ENCODE measurements at places on chromosomes 7 and 10. TPM values are rescaled to one million over a fixed set of nuclear protein-coding genes. Genes with fewer than 3 reads are reported as not detected.

GRCh38 chr10:12846718-12847117 lies 154.8 kb downstream of the CCDC3 start:
- no peak for ATAC-seq

DNA sequence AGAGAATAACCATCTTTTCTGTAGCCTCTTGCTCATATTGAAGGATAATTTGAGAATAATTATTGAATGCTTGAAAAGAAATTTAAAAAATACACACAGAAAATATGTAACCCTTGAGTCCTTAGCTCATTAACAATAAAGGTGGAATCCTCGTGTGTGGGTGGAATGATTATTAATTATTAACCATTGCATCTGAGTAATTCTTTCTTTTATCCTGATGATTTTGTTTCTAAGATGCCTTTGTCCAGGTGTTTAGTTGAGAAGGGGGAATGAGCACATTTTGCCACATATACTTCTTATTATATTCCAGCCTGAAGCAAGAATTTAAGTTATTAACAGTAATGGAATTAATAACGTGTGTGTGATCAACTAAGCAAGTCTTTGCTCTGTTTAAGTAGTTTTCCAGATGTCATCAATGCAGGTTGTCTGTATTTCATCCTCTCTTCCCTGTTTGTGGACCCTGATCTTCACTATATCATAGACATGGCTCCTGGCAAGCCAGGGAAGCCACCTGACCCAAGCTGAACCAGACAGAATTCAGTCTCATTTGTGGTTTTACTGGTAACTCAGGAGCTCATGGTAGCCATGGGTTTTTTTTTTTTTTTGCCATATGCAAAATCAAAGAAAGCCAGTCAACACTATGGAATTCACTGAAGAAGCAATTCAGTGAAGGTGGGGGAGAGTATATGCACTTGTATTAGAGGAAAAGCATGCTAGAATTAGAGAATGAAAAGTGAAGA lies 144.3 kb downstream of the KIF20B start:
- no peak for ATAC-seq

DNA sequence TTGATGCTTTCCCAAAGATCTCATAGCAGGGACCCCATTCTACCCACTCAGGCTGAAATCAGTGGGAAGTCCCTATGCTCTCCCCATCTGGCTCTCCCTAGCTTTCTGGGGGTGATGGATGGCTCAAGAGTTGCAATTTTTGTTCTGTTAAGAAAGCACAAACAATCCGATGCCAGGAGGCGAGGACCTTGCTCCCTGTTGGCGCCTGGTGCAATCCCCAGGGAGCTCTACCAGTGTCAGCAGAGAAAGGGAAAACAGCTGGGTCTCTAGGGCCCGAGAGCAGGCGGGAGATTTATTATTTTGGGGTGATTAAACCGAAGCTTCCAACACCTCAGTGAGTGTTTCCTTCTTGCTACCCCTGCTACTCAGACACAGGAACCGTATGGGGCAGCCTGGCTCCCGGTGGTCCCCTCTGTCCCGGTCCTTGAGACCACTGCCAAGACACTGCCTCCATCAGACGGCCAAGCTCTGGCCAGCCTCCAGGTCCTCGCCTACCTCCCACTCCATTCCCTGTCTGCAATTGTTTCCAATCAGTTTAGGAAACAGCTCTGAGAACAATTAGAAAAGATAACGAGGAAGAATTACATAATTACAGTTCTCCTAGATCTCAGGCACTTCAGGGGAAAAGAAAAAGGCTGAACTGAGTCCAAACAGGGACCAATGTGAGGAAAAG lies 147.9 kb downstream of the PLXNA4 start:
- ATAC-seq = no peak

- ATAC-seq = no peak
Measured at GRCh38 chr7:29642494-29643155, 79.0 kb downstream of the PRR15 start.

GRCh38 chr7:69765879-69766278 lies 167.6 kb downstream of the AUTS2 start:
- ATAC-seq = no peak

DNA sequence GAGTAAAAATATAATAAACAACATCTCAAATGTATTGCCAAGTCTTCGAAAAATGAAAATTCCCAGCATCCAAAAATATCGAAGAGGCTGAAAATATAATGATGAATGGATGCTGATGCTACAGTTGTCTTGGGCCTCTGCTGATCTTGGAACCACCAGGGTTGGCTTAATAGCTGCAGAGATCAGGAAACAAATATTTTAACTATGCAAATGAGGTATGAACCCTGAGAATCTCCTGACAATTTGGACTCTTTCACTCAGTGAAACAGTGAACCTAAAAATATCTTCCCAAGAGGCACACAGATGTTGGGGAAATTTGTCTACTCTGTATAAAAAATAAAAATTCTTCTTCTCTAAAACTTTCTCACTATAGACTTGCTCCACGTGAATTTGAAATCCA lies 97.7 kb upstream of the EGFR start:
- ATAC-seq = no peak

GRCh38 chr7:20777377-20778062 lies 9.2 kb downstream of the SP8 start:
- peak; percentile 13 for ATAC-seq

DNA sequence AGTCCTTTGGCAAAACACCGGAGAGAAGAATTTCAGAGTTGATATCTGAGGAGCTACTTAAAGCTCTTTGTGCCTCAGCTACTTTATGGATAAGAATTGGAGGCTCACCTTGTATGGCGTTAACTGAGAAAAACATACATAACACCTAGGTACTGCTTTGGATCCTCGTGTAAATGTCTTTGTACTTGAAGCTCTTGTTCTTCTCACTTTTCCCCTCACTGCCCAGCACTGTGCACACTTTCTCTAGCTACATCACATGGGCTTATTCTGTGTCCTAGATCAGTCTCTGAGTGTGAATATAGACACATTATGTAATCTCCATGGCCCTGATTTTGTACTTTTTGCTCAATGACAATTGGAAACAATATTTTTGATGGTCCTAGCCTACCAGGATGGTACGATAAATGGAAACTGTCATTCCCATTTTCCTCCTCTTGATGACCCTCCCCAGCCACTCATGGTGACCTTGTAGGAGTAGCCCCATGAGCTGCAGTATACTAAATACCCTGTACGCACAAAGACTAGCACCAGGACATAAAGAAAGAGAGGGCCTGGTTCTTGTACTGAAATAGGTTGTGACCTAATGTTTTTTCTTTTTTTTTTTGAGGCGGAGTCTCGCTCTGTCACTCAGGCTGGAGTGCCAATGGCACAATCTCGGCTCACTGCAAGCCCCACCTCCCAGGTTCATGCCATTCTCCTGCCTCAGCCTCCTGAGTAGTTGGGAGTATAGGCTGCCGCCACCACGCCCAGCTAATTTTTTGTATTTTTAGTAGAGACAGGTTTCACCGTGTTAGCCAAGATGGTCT lies 22.1 kb downstream of the STAMBPL1 start:
- ATAC-seq = no peak

- ATAC-seq = peak; percentile 55
Measured at GRCh38 chr10:77949167-77949566, 22.6 kb upstream of the DLG5 start.

DNA sequence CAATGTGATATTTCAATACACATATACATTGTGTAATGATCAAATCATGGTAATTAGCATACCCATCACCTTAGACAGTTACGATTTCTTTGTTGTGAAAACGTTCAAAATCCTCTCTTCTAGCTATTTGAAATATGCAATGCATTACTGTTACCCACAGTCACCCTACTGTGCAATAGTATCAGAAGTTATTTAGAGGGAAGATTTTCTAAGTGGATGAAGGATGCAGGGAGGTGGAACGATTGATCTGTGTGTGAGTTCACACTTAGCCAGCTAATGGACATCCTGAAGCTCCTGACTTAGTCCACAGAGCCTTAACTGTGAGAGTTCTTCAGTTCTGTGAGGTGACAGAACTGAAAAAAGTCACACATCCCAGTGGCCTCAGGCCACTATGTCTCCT lies 97.2 kb upstream of the LAMB4 start:
- no peak for ATAC-seq

- no peak for ATAC-seq
Measured at GRCh38 chr7:55085511-55086412, 66.9 kb downstream of the EGFR start.

Gene MAPK8
- total RNA-seq = 35.6 TPM

Gene STEAP1
- total RNA-seq = 2.6 TPM

Gene OR6B1
- total RNA-seq = not detected

Gene UPK3B
- 0.40 TPM for total RNA-seq

Gene UNC5B
- 2.2 TPM for total RNA-seq

Gene RSPH10B
- not detected for total RNA-seq

Gene OLAH
- 14.2 TPM for total RNA-seq

All from gastroesophageal sphincter (tissue), 4 donors.